Thyroid gland (tissue), 4 donors: ENCODE measurements at places on chromosomes 2 and 18. TPM values are rescaled to one million over a fixed set of nuclear protein-coding genes. Genes with fewer than 3 reads are reported as not detected.

The ATAD2B gene
- 32.8 TPM for total RNA-seq

The ACOXL gene
- total RNA-seq: 1.2 TPM

The PAX8 gene
- total RNA-seq: 2,156 TPM

The B4GALT6 gene
- 2.5 TPM for total RNA-seq

The XRCC5 gene
- 185 TPM for total RNA-seq
